Mucosa of descending colon (tissue), 3 donors: ENCODE measurements at places on chromosomes 7 and 10. TPM values are rescaled to one million over a fixed set of nuclear protein-coding genes. Genes with fewer than 3 reads are reported as not detected.

PRR15 gene
- total RNA-seq, result 356 TPM

CNTNAP2 gene
- 5.9 TPM for total RNA-seq

FLNC gene
- 6.9 TPM for total RNA-seq

SLC26A4 gene
- total RNA-seq, result 1.4 TPM

ZSCAN25 gene
- total RNA-seq, result 18.5 TPM

FKBP9 gene
- 99.7 TPM for total RNA-seq

FGL2 gene
- 66.3 TPM for total RNA-seq

PRKRIP1 gene
- 18.6 TPM for total RNA-seq

OR2A42 gene
- 0.32 TPM for total RNA-seq

C7orf33 gene
- not detected for total RNA-seq

STEAP2 gene
- 23.1 TPM for total RNA-seq

DNA sequence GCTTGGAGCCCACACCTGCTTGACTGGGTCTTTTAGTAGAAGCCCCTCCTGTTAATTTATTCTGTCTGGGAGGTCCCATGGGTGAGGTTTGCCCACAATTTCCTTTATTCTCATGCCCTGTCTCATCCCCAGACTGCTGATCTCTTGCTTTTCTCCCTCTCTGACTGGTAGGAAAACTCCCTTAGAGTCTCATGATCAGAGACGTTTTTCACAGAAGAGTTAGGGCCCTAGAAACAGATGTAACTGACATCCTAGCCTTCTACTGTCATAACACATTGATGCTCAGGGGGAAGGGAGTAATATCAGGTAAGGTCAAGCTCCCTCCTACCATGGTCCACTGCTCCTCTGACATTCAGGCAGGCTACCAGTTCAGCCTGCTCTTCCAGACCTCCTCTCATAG lies 43.7 kb upstream of the WASL start:
- DNase-seq, result no peak

GRCh38 chr7:48041653-48041970 lies 6.3 kb downstream of the C7orf57 start:
- no peak for DNase-seq

- DNase-seq, result no peak
Observed at GRCh38 chr10:99396471-99396870, 34.0 kb downstream of the GOT1 start.

DNA sequence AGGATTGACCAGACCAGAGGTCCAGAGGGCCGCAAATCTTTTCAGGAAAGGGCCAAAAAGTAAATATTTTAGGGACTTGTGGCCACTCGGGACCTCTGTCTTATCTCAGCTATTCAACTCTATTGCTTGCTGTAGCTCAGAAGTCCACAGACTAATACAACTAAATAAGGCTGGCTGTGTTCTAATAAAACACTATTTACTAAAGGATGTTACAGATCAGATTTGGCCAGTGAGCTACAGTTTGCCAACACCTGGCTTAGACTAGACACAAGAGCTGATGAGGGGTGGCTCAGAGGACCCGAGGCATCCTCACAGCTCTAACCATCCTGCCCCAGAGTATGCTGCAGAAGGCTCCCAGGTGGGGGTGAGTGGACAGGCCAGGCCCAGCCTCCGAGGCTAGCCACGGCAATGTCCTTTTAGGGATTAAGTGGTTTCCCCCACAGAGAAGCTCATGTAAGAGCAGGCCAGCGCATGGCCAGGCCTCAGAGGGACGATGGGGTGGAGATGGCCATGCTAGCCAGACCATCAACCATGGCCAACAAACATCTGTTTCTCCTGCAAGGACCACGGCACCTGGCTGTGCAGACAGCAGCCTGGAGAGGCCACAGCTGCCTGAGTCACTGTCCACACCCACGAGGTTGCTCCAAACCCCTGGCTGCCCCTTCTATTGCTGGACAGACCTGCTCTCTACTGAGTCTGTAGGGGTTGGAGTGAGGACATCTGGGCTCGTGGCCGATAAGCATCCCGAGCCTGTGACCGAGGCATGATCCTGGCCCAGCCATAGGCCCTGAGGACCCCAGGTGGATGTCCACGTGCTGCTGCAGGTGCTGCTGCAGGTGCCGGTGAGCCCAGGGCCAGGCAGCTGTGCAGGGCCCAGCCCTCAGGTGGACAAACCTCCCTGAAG lies 76.5 kb downstream of the AFAP1L2 start:
- DNase-seq, result no peak

DNA sequence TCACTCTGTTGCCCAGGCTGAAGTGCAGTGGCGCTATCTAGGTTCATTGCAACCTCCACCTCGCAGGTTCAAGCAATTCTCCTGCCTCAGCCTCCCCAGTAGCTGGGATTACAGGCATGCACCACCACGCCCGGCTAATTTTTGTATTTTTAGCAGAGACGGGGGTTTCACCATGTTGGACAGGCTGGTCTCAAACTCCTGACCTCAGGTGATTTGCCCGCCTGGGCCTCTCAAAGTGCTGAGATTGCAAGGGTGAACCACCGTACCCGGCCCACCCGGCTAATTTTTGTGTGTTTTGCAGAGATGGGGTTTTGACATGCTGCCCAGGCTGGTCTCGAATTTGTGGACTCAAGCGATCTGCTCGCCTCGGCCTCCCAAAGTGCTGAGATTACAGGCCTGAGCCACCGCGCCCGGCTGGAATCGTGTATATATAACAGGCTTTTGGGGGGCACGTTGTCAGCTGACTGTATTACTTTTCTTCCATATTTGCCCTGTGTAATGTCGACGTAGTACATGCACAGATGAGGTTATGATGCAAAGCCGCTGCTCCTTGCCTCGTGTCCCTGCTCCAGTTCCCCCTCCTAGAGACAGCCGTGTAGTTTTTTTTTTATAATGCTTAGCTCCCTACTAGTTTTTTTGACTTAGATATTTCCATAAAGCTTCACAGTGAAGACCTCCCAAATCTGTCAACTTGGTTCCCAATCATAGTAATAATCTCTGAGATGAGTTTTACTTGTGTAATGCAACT lies 883 bp upstream of the TRA2A start:
- peak; percentile 41 for DNase-seq

- no peak for DNase-seq
Observed at GRCh38 chr7:151940048-151940811, 16.0 kb upstream of the GALNTL5 start.

DNA sequence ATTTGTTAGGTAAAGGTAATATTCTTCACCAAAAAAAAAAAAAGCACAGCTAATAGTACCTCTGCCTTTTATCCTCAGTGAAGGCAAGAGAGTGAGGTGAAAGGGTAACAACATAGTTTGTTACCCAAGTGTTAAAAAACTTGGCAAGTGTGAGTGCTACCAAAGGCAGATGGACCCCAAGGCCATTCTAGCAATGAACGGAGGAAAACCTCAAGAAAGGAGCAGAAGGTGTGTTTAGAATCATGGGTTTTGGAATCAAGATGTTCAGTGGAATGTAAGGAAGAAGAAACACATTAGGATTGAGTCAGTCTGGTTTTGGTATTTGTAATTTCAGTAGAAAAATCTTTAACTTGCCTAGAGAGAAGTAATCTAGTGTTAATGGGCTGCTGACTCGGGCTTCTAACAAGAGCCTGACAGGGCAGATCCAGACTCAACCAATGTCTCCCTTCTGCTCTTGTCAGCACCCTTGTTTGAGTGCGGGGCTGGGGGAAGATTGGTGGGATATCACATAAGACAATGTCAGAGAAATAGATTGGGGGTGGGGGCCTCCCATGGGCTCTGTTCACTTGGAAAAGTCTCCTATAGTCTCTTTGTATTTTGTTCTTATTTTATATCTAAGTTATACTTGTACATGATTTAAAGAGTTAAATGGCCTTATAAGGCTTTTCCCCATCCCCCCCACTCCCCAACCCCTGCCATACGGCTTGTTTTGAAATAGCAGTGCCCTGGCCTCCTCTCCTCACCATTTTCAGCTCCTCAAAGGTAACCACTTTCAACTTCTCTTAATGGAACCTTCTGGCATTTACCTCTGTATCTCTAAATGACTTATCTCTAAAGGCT lies 44.4 kb downstream of the SCD start:
- DNase-seq, result no peak

DNA sequence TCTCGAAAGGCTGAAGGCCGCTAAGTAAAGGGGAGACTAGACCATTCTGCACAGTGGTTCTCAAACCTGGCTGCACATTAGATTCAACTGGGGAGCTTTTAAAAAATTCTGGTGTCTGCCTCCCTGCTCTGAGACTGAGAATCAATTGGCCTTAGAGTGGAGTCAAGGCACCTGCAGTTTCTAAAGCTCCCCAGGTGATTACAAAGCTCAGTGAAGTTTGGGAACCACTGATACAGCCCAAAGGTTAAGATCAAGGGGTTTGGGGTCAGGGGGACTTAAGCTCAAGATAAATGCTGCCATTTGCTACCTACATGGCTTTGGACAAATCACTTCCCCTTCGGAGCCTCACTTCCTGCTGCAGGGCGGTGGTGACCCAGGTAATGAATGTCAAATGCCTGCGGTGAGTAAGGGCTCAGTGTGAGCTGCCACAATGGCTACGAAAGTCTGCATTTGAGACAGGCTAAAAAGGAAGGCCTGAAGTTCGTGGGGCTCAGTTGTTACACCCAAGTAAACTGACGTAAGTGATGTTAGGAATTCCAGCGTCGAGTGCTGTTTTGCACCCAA lies 72.3 kb downstream of the TLL2 start:
- no peak for DNase-seq

GRCh38 chr7:100545360-100546128 lies 6.5 kb downstream of the AGFG2 start:
- no peak for DNase-seq

GRCh38 chr10:59281861-59282260 lies 80.5 kb downstream of the FAM13C start:
- no peak for DNase-seq

DNA sequence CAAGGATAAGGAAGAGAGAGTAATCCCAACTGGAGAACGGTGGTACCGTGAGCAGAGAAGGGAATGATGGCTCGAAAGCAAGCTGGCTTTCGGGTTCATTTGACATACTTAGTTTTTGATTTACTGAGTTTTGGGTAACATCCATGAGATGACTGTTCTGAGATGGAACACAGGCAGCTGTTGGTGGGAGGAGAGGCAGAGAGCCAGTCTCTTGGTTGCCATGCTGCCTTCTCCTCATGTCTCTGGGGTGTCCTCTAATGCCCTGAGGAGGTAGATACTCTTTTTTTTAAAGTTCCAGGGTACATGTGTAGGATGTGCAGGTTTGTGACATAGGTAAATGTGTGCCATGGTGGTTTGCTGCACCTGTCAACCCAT lies 76.4 kb upstream of the NRP1 start:
- DNase-seq, result no peak

DNA sequence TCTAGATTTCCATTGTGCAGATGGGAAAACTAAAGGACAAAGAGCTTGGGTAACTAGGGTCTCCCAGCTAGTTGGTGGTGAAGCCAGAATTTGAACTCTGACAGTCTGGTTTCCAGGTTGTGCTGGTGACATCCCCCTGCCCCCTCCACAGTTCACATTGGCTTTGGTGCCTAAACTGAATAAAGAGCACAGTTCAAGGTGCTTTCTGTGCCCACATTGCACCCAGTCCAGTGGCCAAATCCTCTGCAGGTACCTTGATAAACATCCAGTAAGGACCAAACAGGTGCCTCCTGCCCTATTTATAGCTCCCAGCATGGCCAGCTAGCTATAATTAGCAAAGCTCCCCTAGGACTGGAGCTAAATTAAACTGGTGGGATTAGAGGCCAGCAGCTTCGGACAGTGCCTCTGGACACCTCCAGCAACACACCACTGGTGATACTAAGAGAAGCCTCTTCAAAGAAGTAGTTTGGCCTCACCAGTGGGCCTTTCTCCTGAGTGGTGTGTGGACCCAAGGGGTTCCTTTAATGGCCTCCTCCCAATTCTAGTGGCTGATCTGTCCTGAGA lies 59.9 kb downstream of the KCNMA1 start:
- no peak for DNase-seq

- DNase-seq, result peak; percentile 27
Observed at GRCh38 chr7:28754027-28754426, 204.1 kb downstream of the TRIL start.

DNA sequence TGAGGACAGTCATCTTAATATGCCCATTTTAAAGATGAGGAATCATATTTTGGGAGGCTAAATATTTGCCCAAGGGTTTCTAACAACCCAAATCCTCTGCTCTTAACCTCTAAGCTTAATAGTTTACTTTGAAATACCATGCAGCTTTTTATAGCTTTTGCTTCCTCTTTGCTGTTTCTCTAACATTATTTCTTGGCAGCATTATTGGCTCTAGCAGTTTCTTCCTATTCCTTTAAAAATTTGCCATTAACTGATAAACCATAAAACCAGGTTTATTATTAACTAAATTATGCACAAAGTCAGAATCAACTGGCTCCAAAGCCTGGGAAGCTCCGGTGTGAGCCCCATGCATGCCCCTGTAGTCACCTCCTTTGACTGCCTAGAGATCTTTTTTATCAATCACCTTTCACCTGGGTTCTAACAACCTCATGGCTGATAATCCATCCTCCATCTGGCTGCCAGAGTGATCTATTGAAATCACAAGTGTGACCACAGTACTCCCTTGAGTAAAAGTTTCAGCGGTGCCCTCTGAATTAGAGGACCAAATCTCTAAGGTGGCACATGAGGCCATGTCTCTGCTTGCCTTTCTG lies 62.4 kb downstream of the ITGB8 start:
- DNase-seq, result peak; percentile 10

GRCh38 chr10:126137562-126138221 lies 241.3 kb downstream of the FANK1 start:
- DNase-seq, result no peak

GRCh38 chr10:109744020-109744419 lies 179.3 kb downstream of the XPNPEP1 start:
- no peak for DNase-seq

DNA sequence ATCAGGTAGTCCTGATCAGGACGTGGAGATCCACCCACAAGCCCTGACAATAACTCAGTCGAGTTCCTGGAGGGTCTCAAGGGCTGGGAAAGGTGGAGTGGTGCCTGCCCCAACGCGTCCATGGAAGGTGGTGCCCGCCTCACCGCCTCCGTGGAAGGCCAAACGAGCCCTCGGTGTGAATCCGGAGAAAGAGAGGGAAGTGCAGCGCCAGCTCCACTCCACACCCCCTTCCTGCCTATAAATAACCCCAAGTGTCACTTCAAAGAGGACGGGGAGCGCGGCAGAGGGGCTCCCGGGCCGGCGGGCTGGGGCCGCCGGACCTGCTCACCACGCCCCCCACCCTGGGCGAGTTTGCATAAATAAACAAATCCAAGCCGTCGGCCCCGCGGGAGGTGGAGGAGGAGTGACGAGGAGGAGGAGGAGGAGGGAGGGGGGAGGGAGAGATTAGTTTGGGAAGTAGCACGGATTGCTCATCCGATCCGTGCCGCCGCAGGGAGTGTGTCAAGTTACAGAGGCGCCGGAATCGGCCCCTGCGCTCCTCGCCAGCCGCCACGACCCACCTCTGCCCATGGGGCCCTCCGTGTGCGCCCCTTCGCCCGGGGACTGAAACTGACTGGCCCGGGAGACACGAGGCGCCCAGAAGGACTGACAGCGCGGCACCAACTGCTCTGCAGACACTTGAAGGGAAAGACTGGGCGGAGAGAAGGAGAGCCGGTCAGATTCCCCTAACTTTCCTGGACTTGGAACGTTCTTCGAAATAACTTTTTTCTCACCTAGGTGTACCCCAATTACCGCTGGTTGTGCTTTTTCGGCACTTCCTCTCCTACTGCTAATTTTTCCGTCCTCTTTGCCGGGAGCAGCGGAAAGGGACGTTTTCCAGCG lies at the start of gene COL13A1:
Gene COL13A1, plus strand, starts transcription at position 473 of the 882 bp plus-strand sequence. CDS start 518 bp downstream, outside the sequence.
- peak; percentile 21 for DNase-seq
